Thymus (tissue), 14 donors: ENCODE measurements at places on chromosomes 13 and 19. TPM values are rescaled to one million over a fixed set of nuclear protein-coding genes. Genes with fewer than 3 reads are reported as not detected.

PRTN3 gene
- 15.4 TPM for polyA plus RNA-seq

ZNF761 gene
- 14.9 TPM for polyA plus RNA-seq

MEDAG gene
- polyA plus RNA-seq: 18.7 TPM

DNA sequence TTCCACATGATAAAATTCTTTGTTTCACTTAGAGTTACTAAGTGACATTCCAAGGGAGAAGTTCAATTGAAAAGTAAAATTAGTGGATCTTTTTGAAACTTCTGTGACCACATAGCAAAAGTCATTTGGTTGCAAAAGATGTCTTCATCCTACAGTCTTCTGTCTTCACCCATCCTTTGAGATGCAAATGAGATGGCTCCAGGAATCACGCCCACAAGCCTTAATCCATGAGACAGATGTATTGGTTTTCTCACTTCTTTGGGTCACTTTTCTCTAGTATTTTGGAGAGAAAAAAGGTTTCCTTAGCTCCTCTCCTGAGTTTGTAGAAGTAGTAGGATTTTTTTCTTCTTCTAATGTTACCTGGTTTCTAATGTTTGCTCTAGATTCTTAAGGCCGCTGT is 259.5 kb upstream of the SLC10A2 start:
- no peaks in the 10 kb centered on the region for H3K36me3 ChIP-seq
- H3K27ac ChIP-seq: no peak overlapping the region
- no peak overlapping the region for H3K4me3 ChIP-seq
- no peaks in the 10 kb centered on the region for H3K4me1 ChIP-seq
- no peaks in the 10 kb centered on the region for H3K27me3 ChIP-seq

GRCh38 chr19:30755581-30755980 is 383.4 kb downstream of the ZNF536 start:
- no peaks in the 10 kb centered on the region for H3K4me1 ChIP-seq
- no peaks in the 10 kb centered on the region for H3K36me3 ChIP-seq
- DNase-seq: no peak
- no peak overlapping the region for H3K4me3 ChIP-seq

DNA sequence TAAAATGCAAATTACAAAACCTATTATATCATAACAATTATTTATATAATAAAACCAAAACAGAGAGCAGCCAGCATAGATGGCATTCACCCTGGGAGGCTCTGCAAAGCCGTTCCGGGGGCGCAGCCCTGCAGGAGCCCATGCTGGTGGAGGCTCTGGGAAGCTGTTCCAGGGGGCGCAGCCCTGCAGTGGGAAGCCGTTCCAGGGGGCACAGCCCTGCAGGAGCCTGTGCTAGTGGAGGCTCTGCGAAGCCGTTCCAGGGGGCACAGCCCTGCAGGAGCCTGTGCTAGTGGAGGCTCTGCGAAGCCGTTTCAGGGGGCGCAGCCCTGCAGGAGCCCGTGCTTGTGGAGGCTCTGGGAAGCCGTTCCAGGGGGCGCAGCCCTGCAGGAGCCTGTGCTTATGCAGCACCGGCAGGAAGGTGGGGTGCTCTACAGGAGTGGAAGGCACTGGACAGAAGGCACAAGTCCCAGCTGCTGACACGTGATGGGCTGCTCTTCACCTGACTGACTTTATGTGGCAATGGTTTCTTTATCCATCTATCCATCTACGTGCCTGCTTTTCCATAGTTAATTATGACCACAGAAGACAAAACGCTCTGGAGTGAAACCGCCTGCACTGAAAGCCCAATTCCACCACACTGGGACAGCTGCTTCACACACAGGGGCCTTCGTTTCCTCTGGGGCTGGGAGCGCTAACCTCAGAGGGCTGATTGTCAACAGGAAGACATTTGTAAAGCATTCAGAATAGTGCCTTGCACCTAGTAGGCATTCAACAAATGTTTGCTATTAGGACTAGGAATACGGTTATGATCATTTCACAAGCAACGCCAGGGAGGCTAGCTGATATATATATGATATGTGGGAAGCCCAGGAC is 23.7 kb downstream of the PCID2 start:
- H3K27me3 ChIP-seq: no peaks in the 10 kb centered on the region
- DNase-seq: no peak
- peaks cover 53% of the 10 kb centered on the region for H3K36me3 ChIP-seq

DNA sequence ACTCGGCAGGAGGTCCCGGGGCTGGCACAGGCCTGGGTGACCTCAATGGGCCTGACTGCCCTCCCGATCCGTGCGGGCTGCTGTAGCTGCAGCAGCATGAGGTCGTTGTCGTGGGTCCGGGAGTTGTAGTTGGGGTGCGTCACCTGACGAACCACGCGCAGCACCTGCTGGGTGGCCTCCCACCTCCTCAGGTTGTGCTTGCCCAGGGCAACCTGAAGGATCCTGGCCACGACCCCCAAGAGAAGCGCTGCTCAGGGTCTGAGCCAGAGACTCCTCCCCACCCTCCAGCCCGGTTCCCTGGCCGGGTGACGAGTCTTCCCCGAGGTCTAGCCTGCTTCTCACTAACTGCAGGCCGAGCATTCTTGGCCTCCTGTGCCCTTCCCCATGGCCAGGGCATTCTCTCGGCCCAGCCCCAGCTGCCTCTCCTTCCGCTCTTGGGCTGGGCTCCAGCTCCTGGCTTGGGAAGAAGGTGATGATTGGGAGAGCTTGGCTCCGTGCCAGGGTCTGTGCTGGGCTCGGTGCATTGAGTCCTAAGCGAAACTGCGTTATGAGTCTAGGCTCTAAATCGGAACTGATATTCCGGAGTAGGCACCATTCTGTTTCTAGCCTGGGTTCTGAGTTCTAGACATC is 3.1 kb downstream of the KLK14 start:
- DNase-seq: no peak
- no peaks in the 10 kb centered on the region for H3K36me3 ChIP-seq
- no peak overlapping the region for H3K4me3 ChIP-seq

DNA sequence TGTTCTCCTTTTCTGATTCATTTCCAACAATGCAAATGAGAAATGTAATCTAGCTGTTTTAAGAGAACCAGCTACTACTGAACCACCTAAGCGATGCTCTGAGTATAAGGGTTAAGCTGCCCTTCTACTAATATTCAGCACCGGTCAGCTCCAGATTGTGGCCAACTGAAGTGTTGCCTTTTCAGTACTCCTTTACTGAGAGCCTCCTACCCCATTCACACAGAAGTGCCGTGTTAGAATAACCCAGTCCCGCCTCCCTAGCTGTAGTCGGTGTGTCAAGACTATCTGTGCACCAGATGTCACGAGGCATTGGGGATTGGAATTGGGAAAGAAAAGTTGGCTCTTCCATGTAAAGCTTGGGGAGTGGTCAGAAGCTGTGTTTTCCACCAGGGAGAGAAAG is 45.4 kb downstream of the FAM124A start:
- no peaks in the 10 kb centered on the region for H3K4me1 ChIP-seq
- no peak overlapping the region for H3K4me3 ChIP-seq
- H3K27me3 ChIP-seq: no peaks in the 10 kb centered on the region
- no peak overlapping the region for H3K27ac ChIP-seq
- DNase-seq: no peak

DNA sequence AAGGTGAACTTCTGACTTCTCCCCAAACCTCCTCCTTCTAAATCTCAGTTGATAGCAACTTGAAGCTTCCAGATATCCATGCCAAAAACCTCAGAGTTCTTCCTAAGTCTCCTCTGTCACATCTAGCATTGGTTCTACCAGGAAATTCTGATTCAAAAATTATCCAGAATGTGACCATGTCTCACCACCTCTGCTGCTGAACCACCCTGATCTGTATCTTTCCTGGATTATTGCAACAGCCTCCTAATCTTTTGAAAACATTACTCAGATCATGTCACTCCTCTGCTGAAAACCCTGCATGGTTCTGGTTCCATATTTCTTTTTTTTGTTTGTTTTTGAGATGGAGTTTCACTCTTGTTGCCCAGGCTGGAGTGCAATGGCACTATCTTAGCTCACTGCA is 78.7 kb upstream of the TNFSF11 start:
- no peaks in the 10 kb centered on the region for H3K4me1 ChIP-seq
- no peak overlapping the region for H3K27ac ChIP-seq
- no peaks in the 10 kb centered on the region for H3K27me3 ChIP-seq
- H3K4me3 ChIP-seq: no peak overlapping the region
- no peaks in the 10 kb centered on the region for H3K36me3 ChIP-seq

DNA sequence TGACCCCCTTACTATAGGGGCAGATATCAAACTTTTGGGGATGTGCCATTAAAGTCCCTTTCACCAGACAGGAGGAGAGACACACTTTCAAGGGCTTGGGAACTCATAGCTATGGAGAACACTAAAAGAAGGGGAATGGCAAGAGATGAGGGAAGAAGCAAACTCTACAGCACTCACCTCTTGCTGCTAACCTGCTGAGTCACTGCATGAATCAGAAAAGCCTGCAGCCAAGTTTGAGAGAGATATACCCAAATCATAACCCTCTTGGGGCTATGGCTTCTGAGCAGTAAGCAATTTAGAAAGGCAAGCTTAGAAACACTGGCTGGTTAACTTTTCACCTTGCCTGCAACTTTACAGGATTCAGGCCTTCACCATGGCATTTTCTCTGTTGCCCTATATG is 1028.0 kb downstream of the UQCRFS1 start:
- no peaks in the 10 kb centered on the region for H3K4me1 ChIP-seq
- no peak overlapping the region for H3K4me3 ChIP-seq
- H3K27me3 ChIP-seq: no peaks in the 10 kb centered on the region

- H3K36me3 ChIP-seq: no peaks in the 10 kb centered on the region
- no peak for DNase-seq
- no peaks in the 10 kb centered on the region for H3K4me1 ChIP-seq
- H3K27me3 ChIP-seq: no peaks in the 10 kb centered on the region
- H3K27ac ChIP-seq: no peak overlapping the region
Observed at GRCh38 chr13:24699541-24699940, 19.3 kb downstream of the ATP12A start.

GRCh38 chr13:99896369-99897075 is 75.0 kb downstream of the ZIC5 start:
- DNase-seq: no peak
- no peaks in the 10 kb centered on the region for H3K36me3 ChIP-seq
- H3K27me3 ChIP-seq: peaks cover 54% of the 10 kb centered on the region

- DNase-seq: no peak
- H3K27ac ChIP-seq: no peak overlapping the region
- H3K4me3 ChIP-seq: no peak overlapping the region
- H3K27me3 ChIP-seq: no peaks in the 10 kb centered on the region
- H3K36me3 ChIP-seq: no peaks in the 10 kb centered on the region
- peaks cover 11% of the 10 kb centered on the region for H3K4me1 ChIP-seq
Observed at GRCh38 chr13:106377931-106378662, 157.4 kb downstream of the EFNB2 start.

GRCh38 chr13:97278435-97279411 is 56.6 kb downstream of the MBNL2 start:
- H3K27me3 ChIP-seq: no peaks in the 10 kb centered on the region
- no peak for DNase-seq
- no peak overlapping the region for H3K4me3 ChIP-seq
- peaks cover 6% of the 10 kb centered on the region for H3K4me1 ChIP-seq
- H3K36me3 ChIP-seq: no peaks in the 10 kb centered on the region
- no peak overlapping the region for H3K27ac ChIP-seq

DNA sequence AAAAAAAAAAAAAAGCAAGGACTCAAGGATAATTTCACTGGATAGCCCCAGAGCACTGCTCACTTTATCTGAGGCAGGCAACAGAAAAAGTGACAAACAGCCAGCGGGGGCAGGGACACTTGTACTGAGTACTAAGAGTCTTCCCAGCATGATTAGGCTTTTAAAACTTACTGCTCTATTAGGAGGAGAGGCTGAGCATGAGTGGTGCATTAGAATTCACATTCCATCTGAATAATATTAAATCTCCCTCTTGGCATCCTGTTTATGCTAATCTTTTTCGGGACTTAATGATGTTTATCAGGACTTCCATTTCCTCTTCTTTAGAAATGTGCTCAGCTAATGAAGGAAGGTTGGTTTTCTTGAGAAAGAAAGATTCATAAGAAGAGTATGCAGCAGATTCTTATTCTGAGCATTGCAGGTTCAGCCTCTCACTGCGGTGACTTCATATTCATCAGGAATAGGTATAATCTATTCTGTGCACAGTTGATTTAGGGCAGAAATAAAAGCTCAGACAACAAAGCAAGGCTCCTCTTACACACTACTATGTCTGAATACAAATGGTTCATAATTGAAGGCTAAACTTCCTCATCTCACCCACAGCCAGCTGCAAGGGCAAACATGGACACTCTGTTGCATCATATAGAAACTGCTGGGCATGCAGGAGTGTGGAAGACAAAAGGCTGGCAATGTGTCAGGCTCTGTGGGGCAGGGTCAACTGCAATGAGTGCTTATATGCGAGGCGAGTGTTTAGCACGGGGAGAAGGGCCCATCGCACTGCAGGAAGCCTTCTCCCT is 107.0 kb downstream of the KL start:
- H3K27me3 ChIP-seq: no peaks in the 10 kb centered on the region
- no peak for DNase-seq
- no peaks in the 10 kb centered on the region for H3K4me1 ChIP-seq
- H3K36me3 ChIP-seq: no peaks in the 10 kb centered on the region

DNA sequence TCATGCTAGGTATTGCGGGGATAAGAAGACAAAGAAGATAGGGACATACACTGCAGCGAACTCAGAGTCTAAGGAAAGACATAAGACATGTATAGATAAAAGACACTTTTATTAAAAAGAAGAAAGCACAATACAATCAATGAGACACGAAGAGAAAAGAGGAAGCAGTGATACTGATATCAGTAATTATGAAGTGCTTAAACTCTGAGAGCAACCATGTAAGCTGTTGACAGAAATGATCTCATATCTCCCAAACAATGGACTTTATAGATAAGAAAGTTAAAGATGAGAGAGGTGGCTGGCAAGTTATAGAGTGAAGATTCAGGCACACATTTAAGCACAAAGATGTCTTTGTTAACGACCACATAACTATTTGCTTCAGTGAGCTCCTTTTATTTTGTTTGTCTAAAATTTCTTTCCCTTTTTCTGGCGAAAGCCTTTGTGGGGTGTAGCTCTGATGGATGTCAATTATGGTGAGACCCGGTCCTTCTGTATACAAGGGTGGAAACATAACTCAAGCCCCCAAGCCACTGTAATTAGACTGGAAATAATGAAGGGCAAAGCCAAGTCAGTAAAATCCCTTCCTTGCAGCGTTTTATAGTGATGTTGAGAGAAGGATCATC is 818.0 kb upstream of the SLC10A2 start:
- no peak overlapping the region for H3K27ac ChIP-seq
- H3K27me3 ChIP-seq: no peaks in the 10 kb centered on the region
- no peak overlapping the region for H3K4me3 ChIP-seq
- DNase-seq: no peak
- H3K36me3 ChIP-seq: no peaks in the 10 kb centered on the region

DNA sequence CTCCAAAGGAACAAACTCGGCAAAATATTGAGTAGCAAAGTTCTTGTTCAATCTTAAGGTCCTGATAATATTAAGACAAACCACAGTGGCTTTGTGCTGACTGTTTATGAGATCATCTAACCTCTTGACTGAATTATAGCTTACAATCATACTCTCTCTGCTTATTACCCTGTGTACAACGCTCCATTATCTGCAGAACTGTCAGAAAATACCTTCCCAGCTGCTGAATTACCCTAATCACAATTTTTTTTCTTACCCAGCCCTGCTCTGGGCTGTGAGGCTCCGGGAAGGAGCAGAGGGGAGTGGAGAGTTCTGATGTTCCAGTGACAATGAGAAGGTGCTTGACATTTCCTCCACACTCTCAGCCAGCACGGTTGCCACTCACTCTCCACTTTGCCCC is 64.8 kb downstream of the DCT start:
- no peaks in the 10 kb centered on the region for H3K27me3 ChIP-seq
- DNase-seq: no peak
- no peak overlapping the region for H3K27ac ChIP-seq
- no peak overlapping the region for H3K4me3 ChIP-seq
- H3K4me1 ChIP-seq: no peaks in the 10 kb centered on the region
- H3K36me3 ChIP-seq: no peaks in the 10 kb centered on the region

GRCh38 chr19:1156830-1157615 is 17.0 kb downstream of the SBNO2 start:
- no peak overlapping the region for H3K27ac ChIP-seq
- no peaks in the 10 kb centered on the region for H3K27me3 ChIP-seq
- peaks cover 9% of the 10 kb centered on the region for H3K4me1 ChIP-seq
- H3K4me3 ChIP-seq: no peak overlapping the region
- peaks cover 31% of the 10 kb centered on the region for H3K36me3 ChIP-seq
- no peak for DNase-seq
